Endothelial cell (in vitro differentiated cells): ENCODE measurements at places on chromosomes 16 and 17.

DNA sequence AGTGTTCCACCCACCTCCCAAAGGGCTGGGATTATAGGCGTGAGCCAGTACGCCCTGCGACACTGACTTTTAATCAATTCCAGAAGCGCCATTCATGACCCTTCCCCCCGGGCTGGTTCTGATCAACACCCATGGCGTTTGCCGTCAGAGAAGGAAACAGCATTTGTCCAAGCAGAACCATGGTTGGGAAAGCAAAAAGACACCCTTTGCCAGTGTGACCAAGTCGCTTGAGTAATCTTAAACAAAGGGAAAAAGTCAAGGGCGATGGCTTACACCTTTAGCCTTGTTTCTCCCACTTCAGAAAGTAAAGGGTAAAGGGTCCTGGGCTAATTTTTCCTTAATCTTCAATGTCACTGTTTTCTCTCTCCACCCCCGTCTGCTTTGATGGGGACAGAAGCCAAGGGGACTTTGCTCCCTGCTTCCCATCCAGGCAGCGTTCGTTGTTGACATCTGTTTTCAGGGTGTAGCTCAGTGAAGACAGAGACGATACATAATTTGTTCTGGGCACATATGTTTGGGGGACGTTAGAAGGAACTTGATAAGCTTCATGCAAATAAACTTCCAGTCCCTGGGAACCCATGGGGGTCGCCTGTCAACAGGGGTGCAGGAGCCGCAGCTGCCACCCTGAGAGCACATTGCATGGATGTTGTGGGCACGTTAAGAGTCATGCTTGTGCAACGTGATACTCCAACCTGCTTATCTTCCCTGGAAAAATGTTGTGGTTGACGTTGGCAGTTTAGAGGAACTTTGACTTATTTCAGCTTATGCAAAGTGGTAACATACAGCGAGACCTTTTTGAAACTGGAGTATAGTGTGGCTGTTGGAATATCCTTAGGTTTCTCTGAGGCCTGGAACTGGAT is 50.6 kb upstream of the TANGO6 start:
- no peak for DNase-seq

GRCh38 chr17:80859002-80859941 is 132.4 kb upstream of the CHMP6 start:
- no peak for DNase-seq

DNA sequence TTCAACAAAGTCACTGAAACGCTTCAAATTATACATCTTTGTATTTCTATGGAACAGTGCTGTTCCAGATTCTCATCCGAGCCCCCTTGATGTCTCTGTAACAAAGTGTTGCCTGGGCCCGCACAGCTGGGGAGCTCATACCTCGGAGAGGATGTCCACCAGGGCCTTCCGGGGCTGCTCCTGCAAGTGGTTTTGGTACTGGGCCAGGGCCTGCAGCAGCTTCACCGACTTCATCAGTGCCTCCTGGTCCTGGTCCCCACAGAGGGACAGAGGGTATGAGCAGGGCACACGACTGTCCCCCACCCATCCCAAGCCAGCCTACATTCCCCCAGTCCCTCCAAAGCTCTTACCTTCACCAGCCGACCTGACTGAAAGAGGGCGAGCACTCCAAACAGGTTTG is 1.5 kb downstream of the MYBBP1A start:
- no peak for DNase-seq

- DNase-seq = no peak
Measured at GRCh38 chr16:80040413-80040812, 439.9 kb upstream of the MAF start.

DNA sequence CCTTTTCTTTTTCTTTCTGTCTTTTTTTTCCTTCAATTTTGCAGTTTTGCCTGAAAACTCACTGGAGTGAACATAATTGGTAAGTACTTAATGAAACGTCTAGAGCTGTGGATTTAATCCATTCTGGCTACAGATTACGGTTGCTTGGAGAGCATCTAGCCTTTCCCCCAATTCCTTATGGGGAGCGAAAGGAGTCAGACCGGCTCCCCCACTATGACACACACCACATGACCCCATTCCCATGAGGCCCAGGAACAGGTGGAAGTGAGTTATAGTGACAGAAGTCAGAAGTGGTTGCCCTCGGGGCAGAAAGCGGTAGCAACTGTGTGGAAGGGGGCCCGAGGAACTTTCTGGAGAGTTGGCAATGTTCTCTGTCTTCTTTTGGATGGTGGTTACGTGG is 41.2 kb downstream of the EMP2 start:
- DNase-seq = no peak

DNA sequence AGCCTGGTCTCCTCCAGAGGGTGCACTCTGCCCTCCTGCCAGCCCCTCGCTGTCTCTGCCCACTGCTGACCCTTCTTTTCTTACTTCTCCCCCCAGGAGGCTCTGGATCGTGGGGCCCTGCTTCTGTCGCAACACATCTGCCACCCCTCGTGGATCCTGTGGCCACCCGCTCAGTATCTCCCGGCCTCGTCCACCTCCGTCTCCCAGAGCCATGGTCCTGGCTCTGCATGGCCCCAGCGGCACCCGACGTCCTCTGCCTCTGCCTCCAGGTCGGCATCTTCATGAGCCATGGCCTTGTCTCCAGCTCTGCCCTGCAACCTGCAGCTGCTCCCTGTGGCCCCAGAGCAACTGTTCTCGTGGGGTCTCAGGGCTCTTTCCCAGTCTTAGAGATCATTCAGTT is 12.1 kb upstream of the ACSF3 start:
- DNase-seq = no peak

- DNase-seq = no peak
Measured at GRCh38 chr17:35889818-35890773, 9.9 kb upstream of the CCL5 start.

- DNase-seq = no peak
Measured at GRCh38 chr16:28597692-28598261, 927 bp upstream of the SULT1A2 start.

DNA sequence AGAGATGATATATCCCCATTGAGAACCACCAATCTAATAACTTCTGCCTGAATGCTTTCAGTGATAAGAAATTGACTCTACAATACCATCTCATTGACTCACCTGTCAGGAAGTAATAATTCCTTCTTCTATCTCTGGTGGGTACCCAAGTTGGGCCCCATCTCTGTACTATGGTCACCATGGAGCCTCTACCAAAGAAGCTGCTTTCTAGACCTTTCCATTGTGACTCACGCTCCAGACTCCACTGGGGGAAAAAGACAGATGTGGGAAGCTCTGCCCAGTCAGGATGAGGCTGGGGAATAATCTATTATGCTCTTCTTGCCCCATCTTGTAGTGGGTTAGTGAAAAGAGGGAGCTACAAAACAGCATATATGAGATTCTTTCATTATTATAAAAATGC is 100.4 kb downstream of the COPRS start:
- DNase-seq = no peak

DNA sequence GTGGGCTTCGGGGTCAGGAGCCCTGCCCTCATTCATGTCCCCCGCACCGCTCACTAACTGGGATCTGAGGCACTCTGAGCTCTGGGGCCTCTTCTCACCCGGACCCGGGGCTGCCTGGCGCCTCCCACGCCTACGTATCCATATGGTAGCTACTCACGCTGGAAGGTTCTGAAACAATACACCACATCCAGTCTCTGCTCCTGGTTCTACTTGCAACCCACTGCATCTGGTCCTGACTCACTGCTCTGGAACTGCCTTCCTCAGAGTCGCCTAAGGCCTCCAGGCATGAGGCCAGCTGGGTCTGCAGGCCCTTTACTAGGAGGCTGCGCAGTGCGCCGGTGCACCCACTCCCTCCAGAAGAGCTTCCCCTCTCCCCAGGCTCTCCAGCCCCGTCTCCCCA is 18.1 kb downstream of the USP36 start:
- no peak for DNase-seq
